ENCODE measurements at places on chromosomes 11 and 22.
A peak's percentile ranks its signal among the peaks of the same experiment; 100 is the strongest.

- no peak for DNase-seq
These were observed 1.1 kb downstream of the DHCR7 start for GRCh38 chr11:71446942-71447688.

DNA sequence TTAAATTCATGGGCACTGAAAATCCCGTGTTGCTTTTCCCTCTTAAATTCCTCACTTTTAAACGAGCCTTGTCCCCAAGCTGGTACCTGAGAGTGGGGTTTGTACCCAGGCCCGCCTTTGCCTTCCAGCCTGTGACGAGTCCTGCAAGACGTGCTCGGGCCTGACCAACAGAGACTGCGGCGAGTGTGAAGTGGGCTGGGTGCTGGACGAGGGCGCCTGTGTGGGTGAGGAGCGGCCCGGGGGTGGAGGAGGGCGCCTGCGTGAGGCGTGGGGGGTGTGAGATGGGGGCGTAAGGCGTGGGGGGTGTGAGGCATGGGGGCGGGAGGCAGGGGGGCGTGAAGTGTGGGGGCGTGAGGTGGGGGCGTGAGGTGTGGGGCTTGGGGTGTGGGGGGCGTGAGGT, 4.0 kb downstream of the CRELD2 start:
- DNase-seq = no peak

DNA sequence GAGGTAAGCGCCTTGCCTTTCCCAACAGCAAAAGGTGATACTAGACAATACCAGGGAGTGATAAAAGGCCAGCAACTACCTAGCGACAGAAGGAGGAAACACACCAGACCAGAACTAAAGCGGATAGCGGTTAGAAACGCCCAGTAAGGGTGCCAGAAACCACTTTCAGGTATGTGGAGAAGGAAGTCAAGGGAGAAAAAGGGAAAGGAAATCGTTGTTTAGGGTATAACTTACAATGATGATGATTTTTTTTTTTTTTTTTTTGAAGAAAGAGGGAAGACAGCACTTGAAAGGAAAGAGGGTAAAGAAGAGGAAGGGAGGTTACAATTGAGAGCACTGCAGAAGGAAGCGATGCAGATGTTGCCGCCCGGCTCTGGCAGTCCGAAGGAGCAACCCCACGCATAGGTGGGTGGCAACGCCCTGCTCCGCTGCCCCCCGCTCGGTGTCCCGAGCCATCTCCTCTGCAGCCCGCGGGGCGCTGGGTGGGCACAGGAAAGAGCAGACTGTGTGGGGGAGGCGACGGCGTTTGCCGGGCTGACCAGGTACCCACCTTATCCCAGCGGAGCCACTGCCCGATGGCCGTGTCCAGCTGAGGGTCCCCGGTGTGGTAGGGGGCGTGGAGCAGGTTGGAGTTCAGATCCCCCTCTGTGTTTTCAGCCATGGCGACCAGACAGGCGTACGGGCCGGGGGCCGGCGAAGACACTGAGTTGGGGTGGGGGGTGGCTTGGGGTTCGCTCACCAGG, 561 bp downstream of the PGM2L1 start:
- DNase-seq = no peak

- no peak for DNase-seq
These were observed 3.5 kb upstream of the LARGE1 start for GRCh38 chr22:33923660-33924246.

GRCh38 chr11:84714316-84714780, 912.8 kb downstream of the DLG2 start:
- no peak for DNase-seq

DNA sequence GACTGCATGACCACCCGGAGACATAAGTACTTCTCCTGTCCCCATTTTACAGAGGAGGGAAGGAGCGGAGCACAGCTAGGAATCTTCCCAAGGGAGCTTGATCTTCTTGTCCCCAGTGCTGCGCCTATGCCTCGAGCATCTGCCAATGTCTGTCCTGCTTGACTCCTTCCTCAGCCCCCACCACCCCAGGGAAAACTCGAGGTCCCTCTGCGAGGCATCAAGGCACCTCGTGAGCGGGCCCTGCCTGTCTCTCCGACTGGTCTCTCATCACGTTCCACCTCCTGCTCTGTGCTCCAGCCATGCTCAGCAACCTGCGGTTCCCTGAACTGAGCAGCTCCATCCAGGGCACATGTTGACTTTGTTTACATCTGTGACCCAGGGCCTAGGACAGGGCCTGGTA, 2.5 kb downstream of the NCF4 start:
- no peak for DNase-seq

DNA sequence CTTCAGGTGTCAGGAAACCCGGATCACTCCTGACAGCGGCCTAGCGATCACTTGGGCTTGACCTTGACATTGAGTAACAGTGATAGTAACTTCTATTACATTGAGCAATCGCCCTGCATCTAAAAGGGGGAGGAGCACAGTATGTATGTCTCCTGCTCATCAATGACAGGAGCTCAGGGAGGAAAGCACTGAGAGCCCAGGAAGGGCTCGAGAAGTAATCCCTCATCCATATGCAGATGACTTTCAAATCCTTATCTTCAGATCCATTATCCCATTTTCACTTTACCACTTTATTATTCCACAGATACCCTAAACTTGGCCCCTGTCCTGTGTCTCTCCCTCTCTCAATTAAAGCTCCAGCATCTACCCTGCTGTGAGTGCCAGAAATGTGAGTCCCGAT, 47.8 kb downstream of the ABTB2 start:
- DNase-seq = no peak

DNA sequence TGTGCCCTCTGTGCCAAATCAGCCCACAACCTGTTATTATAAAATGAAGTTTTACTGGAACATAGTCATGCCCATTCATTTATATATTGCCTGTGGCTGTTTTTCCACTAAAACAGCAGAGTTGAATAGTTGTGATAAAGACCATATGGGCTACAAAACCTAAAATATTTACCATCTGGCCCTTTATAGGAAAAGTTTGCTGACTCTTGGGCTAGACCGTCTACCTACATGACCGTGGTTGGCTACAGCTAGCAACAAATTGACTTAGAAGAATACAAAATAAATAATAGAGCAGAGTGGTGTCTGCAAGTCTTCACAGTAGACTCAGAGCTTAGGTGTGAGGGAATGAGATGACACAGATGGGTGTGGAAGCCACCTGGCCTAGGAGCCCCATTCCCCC, 11.2 kb upstream of the IL18BP start:
- DNase-seq = no peak

DNA sequence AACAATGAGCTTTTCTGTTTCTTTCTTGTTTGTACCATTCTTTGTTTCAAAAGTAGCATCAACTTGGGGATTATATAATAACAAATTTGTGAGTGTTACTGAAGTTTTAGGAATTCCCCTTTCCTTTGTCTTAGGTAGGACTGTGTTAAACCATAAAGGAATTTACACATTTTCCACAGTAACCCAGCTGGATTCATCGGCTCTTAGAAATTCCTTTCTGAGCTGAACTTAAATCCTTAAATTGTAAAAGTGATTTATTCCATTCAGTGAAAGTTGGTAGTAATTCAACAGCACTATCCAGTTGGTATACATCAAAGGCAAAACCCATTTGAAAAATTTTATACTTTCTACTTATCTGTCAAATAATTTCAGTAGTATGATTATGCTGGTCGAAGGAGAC, 11.8 kb downstream of the EMSY start:
- DNase-seq = no peak

DNA sequence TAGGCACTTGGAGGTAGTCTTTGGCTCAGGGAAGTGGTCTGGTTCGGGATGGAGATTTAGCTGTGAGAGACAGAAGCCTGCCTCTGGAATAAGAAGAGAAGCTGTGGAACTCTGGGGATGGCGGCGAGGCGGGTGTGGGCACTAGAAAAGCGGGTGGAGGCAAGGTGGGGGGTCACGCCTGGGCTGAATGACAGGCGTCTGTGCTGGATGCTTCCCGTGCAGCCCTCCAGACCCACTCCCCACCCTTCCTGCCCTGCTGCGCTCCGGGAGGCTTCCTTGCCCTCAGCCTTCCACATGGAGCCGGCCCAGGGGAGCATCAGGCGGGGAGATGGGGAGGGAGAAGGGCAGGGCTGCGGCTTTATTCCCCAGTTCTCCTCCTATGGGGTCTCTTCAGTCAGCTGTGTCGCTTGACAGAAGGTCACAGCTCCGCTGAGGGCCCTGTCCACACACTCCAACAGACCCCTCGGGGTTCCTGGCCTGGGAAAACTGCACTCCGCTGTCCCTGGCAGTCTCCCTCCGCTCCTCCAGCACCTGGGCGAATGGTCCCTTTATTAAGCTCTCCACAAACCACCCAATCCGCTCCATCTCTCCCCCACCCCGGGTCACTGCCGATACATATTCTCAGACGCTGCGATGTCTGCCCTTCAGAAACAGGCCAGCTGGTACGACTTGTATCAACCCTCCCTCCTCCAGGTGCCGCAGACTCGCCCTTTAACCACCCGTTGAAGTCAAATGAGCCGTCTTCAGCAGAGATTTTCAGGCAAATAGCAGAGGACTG, 6.2 kb downstream of the DNAJB13 start:
- no peak for DNase-seq

DNA sequence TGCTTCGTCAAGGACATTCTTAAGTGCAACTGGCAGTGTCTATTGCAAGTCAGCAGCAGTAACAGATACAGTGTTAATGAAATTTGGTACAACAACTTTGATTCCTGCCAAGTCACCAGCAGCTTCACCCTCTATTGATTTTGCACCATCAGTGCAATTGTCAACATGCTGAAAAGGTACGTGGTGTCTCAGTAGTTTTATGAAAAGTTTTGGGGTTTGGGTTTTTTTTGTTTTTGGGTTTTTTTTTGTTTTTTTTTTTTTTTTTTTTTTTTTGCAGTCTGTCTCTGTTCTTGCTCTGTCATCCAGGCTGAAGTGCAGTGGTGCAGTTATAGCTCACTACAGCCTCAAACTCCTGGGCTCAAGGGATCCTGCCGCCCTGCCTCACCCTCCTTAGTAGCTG, 19.1 kb upstream of the GRIK4 start:
- no peak for DNase-seq

GRCh38 chr11:125005491-125005890, 51.5 kb downstream of the CCDC15 start:
- no peak for DNase-seq

DNA sequence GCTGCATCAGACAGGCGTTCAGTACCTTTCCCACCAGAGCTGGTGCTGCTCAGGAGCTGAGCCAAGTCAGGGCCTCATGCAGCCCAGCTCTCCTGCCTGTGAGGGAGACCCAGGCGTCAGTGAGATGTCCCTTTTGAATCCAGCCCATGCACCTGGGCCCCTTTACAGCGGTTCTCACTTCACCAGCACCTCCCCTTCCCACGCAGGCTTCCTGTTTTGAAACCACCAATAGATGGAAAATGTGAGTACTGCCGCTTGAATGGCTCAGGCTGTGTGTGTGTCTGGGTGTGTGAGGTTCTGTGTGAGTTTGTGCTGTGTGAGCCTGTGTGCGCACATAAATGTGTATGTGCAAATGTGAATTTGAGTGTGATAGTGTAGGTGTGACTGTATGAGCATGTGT, 88.4 kb downstream of the UBASH3B start:
- DNase-seq = peak; percentile 68

DNA sequence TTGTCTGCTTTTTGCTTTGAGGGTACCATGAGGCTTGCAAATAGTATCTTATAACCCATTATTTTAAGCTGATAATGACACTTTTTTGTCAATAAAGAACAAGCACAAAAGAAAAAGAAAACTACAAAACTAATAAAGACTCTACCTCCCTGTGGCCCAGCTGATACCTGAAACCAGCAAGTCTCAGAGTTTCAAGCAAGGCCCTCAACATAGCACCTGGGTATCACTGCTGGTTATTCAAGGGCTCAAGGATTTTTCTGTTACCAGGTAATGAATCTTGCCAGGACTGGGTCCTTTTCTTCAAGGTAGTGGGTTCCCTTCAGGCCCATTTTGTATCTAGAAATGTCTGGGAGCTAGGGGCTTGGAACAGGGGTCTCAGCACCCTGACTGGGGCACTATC, 281.6 kb upstream of the C11orf87 start:
- DNase-seq = no peak

- no peak for DNase-seq
These were observed 3.6 kb downstream of the SLC43A1 start for GRCh38 chr11:57511741-57512430.

DNA sequence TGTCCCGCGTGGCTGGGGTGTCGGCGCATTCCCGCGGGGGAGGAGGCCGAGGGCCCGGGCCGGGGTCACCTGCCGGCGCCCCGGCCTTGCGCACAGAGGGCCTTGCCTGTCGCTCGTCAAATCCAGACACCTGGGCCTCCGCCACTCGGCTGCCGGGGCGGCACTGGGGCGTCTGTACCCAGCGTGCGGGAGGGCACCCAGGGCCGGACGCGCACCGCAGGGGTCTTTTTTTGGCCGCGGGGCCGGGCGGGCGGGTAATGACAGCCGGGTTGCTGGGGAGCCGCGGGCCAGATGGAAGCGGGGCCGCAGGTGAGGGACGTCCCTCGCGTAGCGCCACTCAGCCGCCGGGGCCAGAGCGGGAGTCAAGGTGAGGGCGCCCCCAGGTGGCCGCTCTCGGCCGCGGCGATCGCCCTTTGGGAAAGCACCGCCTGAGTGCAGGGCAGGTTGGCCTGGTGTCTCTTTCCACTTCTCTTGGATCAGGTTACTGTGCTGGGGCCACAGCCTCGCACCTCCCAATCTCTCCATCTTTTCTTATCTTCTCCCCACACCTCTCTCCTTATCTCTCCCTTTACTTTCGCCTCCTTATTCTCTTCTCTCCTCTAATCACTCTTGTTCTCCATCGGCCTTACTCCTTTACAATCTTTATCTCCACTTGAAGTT, 3.5 kb downstream of the PHLDB1 start:
- DNase-seq = peak; percentile 79

DNA sequence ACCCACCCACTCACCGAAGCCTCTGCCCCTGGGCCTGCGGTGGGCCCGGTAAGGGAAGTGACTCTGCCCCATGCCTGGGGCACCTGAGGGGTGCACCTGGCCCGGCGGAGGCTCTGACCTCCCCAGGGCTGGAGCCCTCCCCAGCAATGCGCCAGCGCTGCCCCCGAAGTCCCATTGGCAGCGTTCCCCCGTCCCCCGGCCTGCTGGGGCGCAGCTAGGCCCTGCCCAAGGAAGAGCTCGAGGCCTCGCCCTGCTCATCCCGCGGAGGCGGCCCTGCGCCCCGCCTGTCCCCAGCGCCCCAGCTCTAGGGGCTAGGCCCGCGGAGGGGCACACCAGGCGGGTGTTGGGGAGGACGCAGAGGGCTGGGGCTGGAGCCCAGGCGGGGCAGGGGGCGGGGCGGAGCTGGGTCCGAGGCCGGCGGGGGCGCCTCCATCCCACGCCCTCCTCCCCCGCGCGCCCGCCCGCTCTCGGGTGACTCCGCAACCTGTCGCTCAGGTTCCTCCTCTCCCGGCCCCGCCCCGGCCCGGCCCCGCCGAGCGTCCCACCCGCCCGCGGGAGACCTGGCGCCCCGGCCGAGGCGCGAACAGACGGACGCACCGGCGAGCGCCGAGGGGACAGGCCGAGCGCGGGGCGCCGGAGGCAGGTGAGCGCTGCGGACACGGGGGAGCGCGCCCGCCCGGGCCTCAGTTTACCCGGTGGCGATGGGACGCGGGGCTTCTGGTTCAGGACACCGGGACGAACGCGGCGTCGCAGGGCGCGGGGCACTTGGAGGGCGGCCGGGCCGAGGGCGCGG, at the start of gene EPS8L2:
Gene EPS8L2 (plus strand): TSS at position 586 of the 793 bp plus-strand sequence. CDS start 3,177 bp downstream, outside the sequence.
- DNase-seq = no peak

- DNase-seq = no peak
These were observed 452 bp downstream of the BIRC3 start for GRCh38 chr11:102317768-102318103.

GRCh38 chr11:129444274-129444673, 68.6 kb downstream of the BARX2 start:
- no peak for DNase-seq

All from activated CD4-positive, alpha-beta T cell treated with anti-CD3 and anti-CD28 coated beads for 24 hours (primary cell).